ENCODE measurements at places on chromosomes 6 and 20. TPM values are rescaled to one million over a fixed set of nuclear protein-coding genes. Genes with fewer than 3 reads are reported as not detected.

The HLA-DMA gene
- total RNA-seq = 2.8 TPM

The TRPC4AP gene
- total RNA-seq = 48.4 TPM

The MYLK2 gene
- total RNA-seq = 0.87 TPM

The PTK6 gene
- 6.5 TPM for total RNA-seq

The LRFN2 gene
- total RNA-seq = 0.05 TPM

The TBP gene
- total RNA-seq = 26.4 TPM

The HTR1E gene
- total RNA-seq = not detected
